ENCODE measurements at places on chromosomes 6 and 20.

DNA sequence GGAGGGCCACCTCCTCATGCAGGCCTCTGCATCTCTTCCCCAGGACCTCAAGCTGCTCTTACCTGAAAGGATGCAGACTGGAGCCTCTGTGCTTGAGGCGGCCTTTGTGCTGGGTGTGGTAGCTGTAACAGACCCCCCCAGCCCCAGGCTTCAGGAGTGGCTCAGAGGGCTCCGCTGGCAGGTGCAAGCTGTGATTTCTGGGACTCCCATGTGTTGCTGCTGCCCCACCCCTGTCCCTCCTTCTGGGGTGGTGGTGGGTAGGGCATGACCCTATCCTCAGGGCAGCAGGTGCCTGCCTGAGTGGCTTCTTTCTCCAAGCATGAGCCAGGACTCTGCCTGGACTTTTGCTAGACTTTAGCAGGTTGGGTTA, 121.2 kb downstream of the SULF2 start:
- no peaks in the 10 kb centered on the region for H3K4me1 ChIP-seq
- H3K4me3 ChIP-seq = no peak overlapping the region
- DNase-seq = no peak
- H3K36me3 ChIP-seq = peaks cover 3% of the 10 kb centered on the region
- H3K27ac ChIP-seq = no peak overlapping the region
- no peaks in the 10 kb centered on the region for H3K27me3 ChIP-seq

DNA sequence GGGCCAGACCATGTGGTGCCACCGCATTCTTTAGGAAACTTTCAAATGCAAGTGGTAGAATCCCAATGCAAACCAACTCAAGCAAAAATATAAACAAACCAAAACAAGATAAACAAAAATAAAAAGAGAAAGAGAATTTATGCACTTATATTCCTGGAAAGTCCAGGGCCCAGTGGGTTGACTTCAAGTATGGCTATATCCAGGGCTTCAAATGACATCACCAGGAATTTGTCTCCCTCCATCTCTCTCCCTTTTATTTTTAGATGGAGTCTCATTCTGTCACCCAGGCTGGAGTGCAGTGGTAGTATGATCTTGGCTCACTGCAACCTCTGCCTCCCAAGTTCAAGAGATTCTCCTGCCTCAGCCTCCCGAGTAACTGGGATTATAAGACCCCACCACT, 56.1 kb upstream of the PNRC1 start:
- H3K27me3 ChIP-seq = no peaks in the 10 kb centered on the region
- no peak for DNase-seq
- no peak overlapping the region for H3K27ac ChIP-seq
- H3K36me3 ChIP-seq = no peaks in the 10 kb centered on the region

- H3K4me1 ChIP-seq = peaks cover 16% of the 10 kb centered on the region
- no peak overlapping the region for H3K27ac ChIP-seq
- no peak for DNase-seq
- H3K4me3 ChIP-seq = no peak overlapping the region
- H3K36me3 ChIP-seq = no peaks in the 10 kb centered on the region
Measured at GRCh38 chr6:7172649-7173048, 64.9 kb downstream of the RREB1 start.

- DNase-seq = peak; percentile 46
- no peaks in the 10 kb centered on the region for H3K27me3 ChIP-seq
- H3K4me1 ChIP-seq = no peaks in the 10 kb centered on the region
- H3K27ac ChIP-seq = no peak overlapping the region
Measured at GRCh38 chr6:35718911-35719381, 17.9 kb upstream of the ARMC12 start.

- H3K27ac ChIP-seq = no peak overlapping the region
- H3K36me3 ChIP-seq = peaks cover 30% of the 10 kb centered on the region
- H3K4me3 ChIP-seq = no peak overlapping the region
- H3K4me1 ChIP-seq = no peaks in the 10 kb centered on the region
- no peak for DNase-seq
- no peaks in the 10 kb centered on the region for H3K27me3 ChIP-seq
Measured at GRCh38 chr20:49037962-49038387, 8.1 kb upstream of the CSE1L start.

GRCh38 chr6:44538807-44539201, 151.3 kb downstream of the CDC5L start:
- no peak overlapping the region for H3K27ac ChIP-seq
- no peaks in the 10 kb centered on the region for H3K4me1 ChIP-seq
- H3K36me3 ChIP-seq = no peaks in the 10 kb centered on the region
- no peaks in the 10 kb centered on the region for H3K27me3 ChIP-seq
- DNase-seq = no peak

DNA sequence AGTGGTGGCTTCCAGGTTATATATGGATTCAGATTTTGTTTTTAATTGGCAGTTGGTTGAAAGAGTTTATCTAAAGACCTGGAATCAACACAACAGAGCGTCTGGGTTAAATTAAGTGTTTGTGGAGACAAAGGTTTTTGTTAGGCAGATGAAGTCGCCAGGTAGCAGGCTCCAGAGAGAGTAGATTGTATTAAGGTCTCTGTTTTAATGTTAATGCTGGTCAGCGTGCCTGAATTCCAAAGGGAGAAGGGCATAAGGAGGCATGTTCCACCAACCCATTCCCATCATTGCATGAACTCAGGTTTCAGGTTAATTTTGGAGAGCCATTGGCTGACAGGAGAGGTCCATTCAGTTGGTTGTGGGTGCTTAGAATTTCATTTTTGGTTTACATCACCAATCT, 744.1 kb upstream of the GJE1 start:
- H3K36me3 ChIP-seq = no peaks in the 10 kb centered on the region
- peaks cover 7% of the 10 kb centered on the region for H3K4me1 ChIP-seq
- no peak for DNase-seq

DNA sequence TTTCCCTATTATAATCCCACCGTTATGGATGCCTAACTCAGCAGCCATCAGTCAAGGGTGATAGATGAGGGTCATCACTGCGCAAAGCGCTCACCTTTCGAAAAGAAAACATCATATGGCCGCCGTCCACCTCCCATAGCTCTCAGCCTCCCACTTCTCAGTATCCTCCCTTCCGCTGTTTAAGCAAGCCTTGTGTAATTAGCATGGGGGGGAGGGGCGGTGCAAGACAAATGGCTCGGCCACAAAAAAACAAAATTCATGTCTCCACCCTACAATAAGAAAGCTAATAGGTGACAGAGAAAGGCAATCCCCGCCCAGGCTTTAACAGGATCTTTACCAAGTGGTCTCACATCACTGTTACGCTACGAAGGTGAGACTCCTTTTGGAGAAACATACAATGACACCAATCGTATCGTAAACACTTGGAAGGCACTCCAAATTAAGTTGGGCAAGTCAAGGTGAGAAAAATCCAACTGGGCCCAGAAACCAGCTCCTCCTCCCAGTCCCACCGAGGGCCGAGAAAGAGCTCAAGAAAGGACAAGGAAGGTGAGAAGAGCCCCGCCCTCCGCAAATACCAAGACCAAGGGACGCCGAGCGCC, 645 bp downstream of the DDX39B start:
- peak overlapping the region; percentile 78 for H3K4me3 ChIP-seq
- H3K27ac ChIP-seq = peak overlapping the region; percentile 98
- no peaks in the 10 kb centered on the region for H3K36me3 ChIP-seq
- DNase-seq = no peak
- peaks cover 23% of the 10 kb centered on the region for H3K4me1 ChIP-seq

GRCh38 chr6:151506761-151507160, 12.9 kb downstream of the CCDC170 start:
- no peaks in the 10 kb centered on the region for H3K36me3 ChIP-seq
- H3K4me3 ChIP-seq = no peak overlapping the region
- no peak for DNase-seq
- no peaks in the 10 kb centered on the region for H3K4me1 ChIP-seq
- H3K27ac ChIP-seq = no peak overlapping the region
- H3K27me3 ChIP-seq = no peaks in the 10 kb centered on the region

DNA sequence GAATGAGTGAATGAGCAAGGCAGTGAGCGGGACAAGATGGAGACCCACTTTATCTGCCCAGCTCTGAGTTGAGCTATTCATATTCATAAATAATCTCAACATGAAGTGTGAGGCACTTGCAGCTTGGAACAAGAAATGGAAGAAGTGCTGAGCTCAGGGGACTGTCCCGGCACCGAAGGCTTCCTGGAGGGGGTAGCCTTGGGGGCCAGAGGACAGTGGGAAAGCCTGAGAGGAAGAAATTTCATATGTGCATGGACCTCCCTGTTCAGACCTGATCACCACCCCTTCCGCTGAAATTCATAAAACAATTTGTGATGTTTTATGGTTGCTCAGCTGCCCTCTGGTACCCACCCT, 103.2 kb downstream of the TOX2 start:
- H3K36me3 ChIP-seq = no peaks in the 10 kb centered on the region
- H3K4me3 ChIP-seq = no peak overlapping the region
- H3K4me1 ChIP-seq = no peaks in the 10 kb centered on the region
- no peak for DNase-seq
- no peak overlapping the region for H3K27ac ChIP-seq
- no peaks in the 10 kb centered on the region for H3K27me3 ChIP-seq

- peaks cover 18% of the 10 kb centered on the region for H3K4me1 ChIP-seq
- H3K4me3 ChIP-seq = no peak overlapping the region
Measured at GRCh38 chr20:52379723-52380336, 188.3 kb upstream of the ZFP64 start.
